NCI-H146 (cell line): ENCODE measurements at places on chromosomes 11 and 22.
A peak's percentile ranks its signal among the peaks of the same experiment; 100 is the strongest.

DNA sequence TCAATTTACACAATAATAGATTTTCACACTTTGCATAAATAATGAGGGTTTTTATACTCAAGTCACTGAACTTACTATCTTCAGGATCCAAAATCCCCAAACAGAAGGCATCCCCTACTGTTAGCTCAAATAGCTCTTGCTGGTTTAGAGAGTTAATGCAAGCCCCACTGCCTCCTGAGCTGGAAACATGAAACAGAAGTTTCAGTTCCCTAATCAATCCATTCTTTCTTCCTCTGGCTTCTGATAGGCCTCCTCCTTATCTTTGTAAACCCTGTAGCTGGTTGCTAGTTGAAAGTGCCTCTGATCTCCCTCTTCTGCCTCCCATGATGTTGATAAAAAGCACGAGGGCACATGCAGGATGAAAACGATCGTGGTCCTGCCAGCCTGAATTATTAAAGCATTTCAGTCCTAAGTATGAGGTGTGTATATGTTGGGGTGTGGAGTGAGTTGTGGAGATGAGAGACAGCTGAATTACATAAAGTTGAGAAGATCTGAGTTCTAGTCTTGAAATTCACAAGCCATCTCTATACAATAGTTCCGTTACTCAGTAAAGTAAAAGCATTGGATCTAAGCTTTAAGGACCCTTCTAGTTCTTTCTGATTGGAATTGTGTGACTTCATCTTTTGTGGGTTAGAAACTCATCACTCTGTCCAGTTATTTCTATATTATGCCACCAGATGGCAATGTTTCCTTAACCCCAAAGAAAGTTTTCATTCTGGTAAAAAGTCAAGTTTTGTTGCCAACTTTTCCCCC, 35.0 kb upstream of the EHF start:
- peak; percentile 74 for DNase-seq

GRCh38 chr11:131503017-131503416, 132.6 kb downstream of the NTM start:
- DNase-seq: no peak

DNA sequence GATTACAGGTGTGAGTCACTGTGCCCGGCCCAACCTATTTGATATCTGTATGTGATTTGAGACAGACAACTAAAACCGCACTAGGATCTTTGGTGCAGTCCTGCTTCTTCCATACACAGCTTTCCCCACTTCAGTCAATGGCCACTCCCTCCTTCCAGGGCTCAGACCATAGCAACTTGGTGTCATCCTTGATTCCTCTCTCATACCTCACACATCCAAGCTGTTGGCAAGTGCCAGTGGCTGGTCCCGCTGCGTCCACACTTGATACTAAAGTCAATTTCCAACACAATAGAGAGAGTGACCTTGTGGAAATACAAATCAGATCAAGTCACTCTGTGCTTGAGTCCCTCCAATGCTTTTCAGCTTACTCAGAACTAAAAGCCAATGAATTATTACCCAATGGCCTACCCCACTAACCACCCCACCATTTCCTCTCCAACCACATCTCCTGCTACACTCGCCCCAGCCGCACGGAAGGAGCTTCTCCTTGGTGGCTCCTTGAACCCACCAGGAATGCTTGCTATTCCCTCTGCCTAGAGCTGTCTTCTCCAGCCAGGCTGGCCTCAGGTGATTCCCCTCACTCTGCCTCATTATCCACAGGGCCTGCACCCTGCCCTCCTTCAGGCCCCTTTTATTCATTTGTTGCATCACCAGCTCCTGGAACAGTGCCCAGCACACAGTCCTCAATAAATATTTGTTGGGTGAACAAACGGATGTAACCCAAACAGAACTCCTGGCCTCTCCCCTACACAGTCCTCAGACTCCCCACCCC, 12.9 kb downstream of the ABTB2 start:
- DNase-seq: peak; percentile 22

DNA sequence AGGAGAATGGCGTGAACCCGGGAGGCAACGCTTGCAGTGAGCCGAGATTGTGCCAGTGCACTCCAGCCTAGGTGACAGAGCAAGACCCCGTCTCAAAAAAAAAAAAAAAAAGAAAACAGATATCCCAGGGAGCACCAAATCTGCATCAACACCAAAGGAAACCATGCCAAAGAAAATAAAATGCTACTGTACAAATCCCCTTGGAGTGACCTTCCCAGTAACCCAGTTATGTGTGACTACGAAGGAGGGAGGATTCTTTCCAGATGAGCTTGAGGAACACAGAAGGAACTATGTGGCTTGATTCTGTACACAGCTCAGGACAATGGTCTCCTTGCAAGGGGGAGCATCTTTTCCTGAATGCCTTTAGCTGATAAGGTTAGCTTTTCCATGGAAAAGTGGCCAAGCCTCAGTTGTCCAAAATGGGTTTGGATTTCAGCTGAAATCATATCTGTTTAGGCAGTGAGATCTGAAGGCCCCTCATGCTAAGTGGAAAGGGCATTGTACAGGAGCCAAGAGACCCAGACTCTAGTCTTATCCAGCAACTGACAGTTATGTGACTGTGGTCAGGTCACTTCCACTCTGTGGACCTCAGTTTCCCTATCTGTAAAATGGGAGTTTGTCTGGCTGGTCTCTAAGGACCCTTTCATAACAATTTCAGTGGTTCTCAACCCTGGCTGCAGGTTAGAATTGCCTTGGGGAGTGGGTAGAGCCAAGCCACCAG, 87.6 kb upstream of the TIMP3 start:
- no peak for DNase-seq

DNA sequence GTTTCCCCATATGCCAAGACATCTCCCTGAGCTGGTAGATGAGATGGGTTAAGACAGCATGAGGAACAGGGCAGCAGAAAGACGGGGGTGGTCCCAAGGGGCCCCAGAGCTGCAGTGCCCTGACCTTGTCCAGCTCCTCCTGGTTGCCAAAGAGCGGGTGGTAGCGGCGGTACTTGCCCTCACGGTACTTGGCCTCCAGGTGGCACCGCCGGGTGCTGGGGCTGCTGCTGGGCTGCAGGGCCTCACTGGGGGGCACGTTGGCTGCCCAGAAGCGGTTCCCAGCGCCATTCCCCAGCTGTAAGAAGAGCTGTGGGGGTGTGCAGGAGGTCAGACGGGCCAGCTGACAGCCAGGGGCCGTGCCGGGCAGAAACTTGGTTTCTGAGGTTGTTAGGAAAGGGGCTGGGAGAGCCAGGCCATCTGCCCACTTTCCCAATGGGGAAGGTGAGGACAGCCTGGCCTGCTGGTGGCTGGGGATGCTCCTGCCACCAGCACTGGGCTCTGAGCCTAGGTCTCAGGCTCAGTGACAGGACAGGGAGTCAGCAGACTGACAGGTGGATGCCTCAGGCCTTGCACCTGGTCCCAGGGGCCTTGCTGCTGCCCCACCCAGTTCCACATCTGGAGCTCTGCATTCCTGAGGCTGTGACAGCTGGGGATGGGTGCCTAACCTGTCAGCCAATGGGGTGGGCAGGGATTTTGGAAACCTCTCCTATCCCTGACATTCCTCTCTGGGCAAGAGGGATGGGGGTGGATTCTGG, 30.0 kb upstream of the PDE2A start:
- DNase-seq: no peak

DNA sequence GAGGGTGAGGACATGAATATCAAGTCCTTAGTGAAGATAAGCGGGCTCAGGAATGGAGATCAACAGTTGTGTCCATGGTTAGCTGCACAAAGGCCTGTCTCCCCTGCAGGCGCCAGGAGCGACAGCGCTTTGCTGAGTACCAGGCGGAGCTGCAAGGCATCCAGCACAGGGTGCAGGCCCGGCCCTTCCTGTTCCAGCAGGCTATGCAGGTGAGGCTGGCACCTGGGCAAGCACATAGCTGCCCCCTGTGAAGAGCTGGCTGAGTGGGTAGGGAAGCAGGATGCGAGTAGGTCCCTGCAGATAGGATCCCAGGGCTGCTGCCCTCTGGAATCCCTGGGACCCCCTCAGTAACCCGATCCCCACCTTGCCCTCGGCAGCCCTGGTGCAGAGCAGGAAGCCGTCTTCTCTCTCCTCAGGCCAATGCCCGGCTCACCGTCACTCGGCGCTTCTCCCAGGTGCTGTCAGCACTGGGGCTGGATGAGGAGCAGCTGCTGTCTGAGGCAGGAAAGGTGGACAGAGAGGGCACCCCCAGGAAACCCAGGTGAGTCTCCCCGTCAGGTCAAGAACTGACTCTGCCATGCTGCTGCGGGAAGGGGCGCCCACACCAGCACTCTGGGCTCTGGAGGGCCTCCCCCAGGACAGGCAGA, 2.6 kb upstream of the SART1 start:
- no peak for DNase-seq

- DNase-seq: no peak
These were observed 6.1 kb upstream of the CHST1 start for GRCh38 chr11:45671246-45672171.

DNA sequence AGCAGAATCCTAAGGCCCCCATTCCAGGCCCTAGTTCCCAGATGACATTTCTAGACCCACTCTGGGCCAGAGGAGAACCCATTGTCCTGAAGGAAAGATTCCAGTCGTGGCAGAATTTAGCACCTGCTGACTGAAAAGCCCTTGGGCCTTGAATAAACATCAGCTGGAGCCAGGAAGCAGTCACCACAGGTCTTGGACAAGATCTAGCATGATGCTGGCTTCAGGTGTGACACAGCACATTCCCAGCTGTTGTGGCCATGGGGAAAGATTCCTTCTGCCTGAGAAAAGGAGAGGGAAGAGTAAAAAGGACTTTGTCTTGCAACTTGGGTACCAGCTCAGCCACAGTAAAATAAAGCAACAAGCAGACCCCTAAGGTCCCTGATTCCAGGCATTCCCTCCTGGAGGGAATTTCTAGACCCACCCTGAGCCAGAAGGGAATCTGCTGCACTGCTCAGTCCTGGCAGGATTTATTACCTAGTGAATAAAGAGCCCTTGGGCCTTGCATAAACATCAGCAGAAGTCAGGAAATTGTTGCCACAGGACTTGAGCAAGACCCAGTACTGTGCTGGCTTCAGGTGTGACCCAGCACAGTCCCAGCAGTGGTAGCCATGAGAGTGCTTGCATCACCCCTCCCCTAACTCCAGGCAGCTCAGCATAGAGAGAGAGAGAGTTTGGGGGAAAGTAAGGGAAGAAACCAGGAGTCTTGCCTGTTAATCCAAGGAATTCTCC, 42.5 kb upstream of the PAMR1 start:
- DNase-seq: peak; percentile 14

DNA sequence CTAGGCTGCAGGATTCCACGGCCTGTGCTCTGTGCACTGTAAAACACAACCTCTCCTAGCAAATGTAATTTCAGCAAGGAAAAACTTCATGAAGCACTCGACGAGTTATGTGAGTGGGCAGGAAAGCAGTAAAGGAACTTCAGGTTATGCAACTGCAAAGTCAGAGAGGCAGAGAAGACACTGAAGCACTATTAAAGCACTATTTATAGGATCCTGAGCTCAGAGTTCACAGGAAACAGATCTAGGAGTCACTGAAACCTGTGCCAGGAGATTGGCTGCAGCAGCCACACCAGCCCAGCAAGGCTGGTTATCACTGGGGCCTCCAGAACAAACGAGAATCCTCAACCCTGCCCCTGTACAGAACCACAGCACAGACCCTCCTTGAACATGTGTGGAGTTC, 2.5 kb downstream of the SMIM35 start:
- DNase-seq: no peak

DNA sequence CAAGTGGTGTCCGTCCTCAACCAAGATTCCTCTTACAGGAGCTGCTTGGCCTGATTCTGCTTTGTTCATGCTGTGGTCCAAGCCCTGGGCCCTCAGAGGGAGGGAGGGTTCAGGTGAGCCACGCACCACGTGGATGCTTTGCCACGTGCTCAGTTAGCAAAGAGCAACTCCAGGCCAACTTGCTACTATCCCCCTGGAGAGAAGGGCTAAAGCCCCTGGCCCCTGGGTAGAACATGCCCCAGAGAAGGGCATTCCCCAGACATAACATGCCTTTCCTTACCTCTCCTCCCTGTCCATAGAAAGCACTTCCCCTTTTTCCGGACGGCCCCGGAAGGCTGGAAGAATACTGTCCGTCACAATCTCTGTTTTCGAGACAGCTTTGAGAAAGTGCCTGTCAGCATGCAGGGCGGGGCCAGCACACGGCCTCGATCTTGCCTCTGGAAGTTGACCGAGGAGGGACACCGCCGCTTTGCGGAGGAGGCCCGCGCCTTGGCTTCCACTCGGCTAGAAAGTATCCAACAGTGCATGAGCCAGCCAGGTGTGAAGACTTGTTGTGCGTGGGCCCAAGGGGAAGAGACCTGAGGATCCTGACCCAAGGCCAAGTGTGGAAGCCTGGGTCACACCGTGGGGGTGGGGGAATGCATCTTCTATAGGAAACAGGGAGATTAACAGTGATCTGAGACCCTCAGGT, 8.8 kb downstream of the FOXR1 start:
- no peak for DNase-seq

DNA sequence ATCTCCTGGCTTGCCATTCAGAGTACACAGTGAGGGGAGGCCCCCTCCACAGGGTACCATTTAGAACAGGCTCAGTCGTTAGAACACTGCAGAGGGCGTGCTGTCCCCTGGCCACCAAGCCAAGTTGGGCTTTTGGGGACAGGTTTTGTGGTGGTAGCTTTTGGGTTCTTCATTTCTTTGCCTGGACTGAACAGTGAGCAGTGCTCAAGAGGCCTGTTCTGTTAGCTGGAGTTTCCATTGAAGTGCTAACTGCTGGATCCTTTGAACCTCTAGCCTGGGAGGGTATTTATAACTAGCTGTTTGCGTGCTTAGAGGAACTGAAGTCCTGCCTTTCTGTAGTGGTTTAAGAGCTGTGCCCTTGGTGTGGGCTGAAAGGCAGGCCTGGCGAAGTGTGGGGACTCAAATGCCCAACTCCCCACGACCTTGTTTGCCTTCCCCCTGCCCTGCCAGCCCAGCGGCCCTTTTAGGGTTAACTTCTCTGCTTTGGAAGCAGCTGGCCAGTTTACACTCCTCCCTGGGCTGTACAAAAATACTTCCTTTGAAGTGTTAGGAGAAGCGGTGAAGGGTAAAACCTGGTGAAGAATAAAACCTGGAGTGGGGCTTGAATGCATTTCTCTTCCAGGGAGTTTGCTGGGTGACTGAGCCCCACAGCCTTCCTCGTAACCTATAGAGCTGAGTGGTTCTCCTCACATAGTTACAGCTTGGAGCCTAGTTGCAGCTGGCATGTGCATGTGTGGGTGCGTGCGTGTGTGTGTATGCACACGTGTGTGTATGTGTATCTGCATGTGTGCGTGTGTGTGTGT, 34.6 kb downstream of the ZNRF3 start:
- DNase-seq: no peak

DNA sequence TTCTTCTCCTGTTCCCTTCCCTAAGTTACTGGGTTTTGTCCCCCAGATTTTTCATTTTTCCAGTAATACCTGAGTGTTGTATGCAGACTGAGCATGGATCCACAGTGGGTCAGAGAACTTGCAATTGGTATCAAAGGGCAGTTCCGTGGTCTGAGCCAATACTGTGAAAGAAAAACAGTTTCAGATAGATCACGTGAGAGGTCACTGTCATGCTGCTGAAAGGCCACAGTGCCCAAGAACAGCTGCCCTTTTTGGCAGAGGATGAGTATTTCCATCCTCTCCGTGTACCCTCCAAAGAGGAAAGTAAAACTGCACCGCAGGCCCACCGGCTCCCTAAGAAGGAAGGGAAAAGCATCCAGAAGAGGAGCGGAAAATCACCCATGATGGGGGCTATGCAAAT, 73.0 kb upstream of the TBCEL start:
- no peak for DNase-seq
